Transverse colon (tissue), 4 donors: ENCODE measurements at places on chromosomes 16 and 17. TPM values are rescaled to one million over a fixed set of nuclear protein-coding genes. Genes with fewer than 3 reads are reported as not detected.

DNA sequence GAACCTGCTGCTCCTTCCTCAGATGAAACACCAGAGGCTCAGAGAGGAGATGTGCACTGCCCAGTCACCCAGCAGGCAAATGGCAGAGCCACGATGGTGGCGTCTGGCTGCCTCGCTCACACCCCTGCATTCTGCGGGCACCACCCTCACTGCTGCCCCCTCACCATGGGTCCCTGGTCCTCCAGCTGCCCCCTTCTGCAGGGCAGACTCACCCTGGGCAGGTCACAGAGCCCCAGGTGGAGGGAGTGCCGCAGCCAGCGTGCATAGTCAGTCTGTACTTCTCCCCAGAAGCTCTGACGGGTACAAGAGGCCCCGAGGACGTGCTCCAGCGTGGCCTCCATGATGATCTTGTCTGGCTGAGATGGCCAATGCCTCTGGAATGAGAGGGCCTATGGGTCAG is 52.9 kb downstream of the RMI2 start:
- DNase-seq, result no peak
- H3K27me3 ChIP-seq, result no peaks in the 10 kb centered on the region
- H3K27ac ChIP-seq, result no peak overlapping the region
- H3K4me3 ChIP-seq, result no peak overlapping the region
- no peaks in the 10 kb centered on the region for H3K4me1 ChIP-seq

The SSTR5 gene
- not detected for total RNA-seq

The NEUROD2 gene
- not detected for total RNA-seq

DNA sequence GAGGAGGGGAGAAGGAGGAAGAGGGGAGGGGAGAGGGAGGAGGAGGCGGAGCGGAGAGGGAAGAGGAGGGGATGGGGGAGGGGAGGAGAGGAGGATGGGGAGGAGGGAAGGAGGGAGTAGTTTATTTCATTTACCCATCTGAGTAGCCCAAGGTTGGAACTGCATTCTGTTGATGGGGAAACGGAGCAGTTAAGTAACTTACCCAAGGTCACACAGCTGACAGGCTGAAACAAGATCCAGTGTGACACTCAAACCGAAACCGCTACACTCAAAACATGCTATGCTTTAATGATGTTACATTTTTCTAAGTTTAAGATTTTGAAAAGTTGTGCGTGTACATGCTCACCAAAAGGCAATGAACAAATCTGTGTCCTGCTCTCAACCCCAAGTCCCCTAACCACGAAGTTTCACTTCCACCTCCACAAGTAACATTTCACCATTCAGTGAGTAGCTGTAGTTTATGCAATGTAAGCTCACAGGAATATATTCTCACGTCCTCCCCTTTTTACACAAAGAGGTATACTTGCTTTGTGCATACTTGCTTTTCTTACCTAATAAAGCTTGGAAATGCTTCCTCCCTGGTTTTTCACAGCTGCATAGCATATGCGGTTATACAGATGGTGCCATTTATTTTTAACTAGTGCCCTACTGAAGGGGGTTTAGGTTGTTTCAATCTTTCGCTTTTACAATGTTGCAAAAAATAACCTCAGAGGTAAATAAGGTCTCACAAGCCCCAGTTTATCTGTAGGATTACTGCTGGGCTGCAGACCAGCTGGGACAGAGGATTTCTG is 275.3 kb downstream of the PARN start:
- H3K4me3 ChIP-seq, result no peak overlapping the region
- H3K27me3 ChIP-seq, result no peaks in the 10 kb centered on the region
- no peak overlapping the region for H3K27ac ChIP-seq
- H3K4me1 ChIP-seq, result no peaks in the 10 kb centered on the region

The SCPEP1 gene
- total RNA-seq, result 26.6 TPM

DNA sequence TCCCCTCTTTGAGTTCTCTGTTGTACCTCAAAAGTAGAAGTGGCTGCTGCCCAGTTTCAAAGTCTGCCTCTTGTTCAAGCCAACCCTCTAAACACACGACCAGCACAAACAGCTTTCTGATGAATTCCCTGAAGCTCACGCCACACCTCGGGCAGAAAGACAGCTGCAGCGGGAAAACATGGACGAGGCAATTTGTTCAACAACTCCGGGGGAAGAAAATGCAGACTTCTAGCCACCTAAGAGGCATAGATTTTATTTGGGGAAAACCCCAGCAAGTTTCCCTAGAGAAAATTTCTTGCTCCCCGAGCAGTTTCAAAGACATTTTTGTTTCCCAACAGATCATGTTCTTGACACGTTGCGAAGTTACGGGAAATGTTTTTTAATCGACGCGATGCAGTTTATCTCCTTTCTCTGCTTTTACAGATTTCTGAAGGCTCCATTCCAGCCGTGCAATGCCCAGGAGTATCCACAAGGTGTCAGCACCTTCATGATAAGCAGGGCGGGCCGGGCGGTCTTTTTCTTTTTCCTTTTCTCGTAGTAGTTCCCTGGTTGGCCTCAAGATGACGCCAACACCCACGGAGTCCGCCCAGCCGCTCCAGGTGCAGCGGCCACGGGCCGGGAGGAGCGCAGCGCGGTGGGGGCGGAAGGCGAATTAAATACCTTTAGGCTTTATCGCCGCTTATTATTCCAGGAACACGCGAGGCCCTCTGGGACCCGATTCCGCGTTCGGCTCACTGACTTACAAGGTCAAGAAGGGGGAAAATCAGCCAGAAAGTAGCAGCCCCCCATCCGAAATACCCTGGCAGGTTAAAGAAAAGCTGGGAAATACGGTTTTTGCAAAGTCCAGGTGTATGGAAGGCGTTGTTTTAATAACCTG is 2.9 kb upstream of the FOXC2 start:
- peaks cover 14% of the 10 kb centered on the region for H3K4me1 ChIP-seq
- no peak overlapping the region for H3K4me3 ChIP-seq
- DNase-seq, result peak; percentile 91
- peaks cover 78% of the 10 kb centered on the region for H3K27me3 ChIP-seq
- no peaks in the 10 kb centered on the region for H3K36me3 ChIP-seq

The OR1F1 gene
- not detected for total RNA-seq

The NUP85 gene
- 13.1 TPM for total RNA-seq

DNA sequence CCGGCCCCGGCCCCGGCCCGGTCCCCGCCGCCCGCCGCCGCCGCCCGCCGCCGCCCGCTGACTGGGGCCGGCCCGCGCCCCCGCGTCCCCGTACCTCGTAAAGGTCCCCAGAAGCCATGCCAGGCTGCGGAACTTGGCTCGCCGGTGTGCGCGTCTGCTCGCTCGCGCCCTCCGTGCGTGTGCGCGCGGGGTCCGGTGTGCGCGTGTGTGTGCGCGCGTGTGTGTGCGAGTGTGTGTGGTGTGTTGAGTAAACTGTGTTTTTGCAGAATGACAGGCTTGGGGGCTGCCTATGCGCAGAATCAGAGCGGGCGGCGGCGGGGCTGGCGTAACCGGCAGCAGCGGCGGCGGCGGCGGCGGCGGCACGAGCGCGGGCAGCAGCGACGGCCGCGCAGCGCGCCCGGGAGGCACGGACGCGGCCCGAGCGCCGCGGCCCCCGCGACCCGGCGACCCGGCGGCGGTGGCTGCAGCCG is 307 bp downstream of the CDYL2 start:
- DNase-seq, result peak; percentile 34
- peak overlapping the region; percentile 59 for H3K4me3 ChIP-seq
- peak overlapping the region; percentile 51 for H3K27ac ChIP-seq
- H3K27me3 ChIP-seq, result no peaks in the 10 kb centered on the region
- H3K4me1 ChIP-seq, result peaks cover 10% of the 10 kb centered on the region

DNA sequence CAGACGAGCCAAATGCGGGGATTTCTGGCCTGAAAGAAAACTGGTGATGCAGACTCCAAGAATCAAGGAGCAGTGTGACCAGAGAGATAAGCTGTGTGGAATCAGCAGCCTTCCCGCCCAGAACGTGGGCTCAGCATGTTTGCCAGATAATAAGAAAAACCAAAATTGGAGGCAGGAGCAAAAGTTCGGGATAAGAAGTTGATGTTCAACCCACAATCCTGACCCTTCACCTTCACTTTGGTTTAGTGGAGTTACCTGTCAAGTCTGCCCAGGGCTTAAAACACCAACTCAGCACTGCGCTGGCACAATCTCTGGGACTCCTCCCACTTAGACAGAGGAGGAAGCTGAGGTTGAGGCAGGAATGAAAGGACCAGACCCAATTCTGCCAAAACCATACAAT is 3.1 kb downstream of the SLC43A2 start:
- peak overlapping the region; percentile 10 for H3K27ac ChIP-seq
- H3K36me3 ChIP-seq, result no peaks in the 10 kb centered on the region
- H3K4me3 ChIP-seq, result no peak overlapping the region
- DNase-seq, result no peak

DNA sequence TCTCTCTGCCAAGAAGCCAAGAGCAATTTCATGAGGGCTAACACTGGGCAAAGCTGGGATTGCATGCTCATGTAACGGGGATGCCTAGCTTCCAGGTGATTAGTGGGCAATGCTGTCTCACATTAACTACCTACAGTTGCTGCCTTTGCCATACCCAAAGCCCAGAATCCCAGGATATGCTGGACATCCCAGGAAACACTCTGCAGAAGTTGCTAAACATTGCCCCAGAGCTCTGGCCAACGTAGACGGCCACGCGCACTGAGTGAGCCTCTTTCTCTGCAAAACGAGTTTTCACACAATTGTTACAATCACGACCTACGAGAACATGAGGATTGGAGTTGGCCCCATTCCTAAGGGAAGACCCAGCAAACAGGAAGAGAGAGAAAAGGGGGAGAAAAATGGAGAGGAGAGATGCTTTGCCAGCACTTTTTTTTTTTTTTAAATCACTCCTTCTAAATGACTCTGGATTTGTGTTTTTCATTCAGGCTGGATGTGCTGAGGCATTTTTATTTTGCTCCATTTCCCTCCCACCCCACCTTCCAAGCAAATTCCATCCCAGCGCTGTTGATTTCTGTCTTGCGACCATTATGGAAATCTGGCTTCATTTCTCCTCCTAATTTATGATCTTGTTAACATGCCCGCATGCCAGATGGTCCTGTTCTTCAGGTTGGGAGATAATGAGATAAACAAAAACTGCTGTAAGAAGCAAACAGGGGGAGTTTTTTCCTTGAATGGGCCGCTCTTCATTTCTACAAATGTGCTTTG is 112.8 kb upstream of the DNAH9 start:
- H3K36me3 ChIP-seq, result no peaks in the 10 kb centered on the region
- no peak overlapping the region for H3K4me3 ChIP-seq
- no peaks in the 10 kb centered on the region for H3K27me3 ChIP-seq

The ACSM5 gene
- total RNA-seq, result 1.5 TPM

DNA sequence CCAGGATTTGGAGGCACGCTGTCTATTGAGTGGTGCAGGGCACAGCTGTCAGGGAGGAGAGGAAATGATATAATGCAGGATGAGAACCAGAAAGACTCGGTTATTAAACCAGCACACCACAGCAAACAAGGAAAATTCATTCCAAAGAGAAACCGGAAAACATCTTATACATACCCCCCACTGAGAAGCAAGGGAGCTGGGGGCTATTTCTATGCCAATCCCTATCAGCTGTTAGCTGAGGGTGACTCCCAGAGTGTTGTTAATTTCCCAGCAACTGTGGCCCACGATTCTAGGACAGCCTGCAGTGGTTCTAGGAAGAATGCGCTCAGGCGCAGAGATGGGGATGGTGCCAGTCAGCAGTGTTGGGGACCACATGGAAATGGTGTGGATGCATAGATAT is 467.3 kb downstream of the PMP22 start:
- peaks cover 4% of the 10 kb centered on the region for H3K27me3 ChIP-seq
- H3K27ac ChIP-seq, result no peak overlapping the region
- no peaks in the 10 kb centered on the region for H3K36me3 ChIP-seq
- H3K4me1 ChIP-seq, result no peaks in the 10 kb centered on the region

GRCh38 chr17:8776881-8777280 is 18.5 kb upstream of the SPDYE4 start:
- no peak overlapping the region for H3K27ac ChIP-seq
- no peaks in the 10 kb centered on the region for H3K36me3 ChIP-seq
- no peak for DNase-seq
- no peak overlapping the region for H3K4me3 ChIP-seq

DNA sequence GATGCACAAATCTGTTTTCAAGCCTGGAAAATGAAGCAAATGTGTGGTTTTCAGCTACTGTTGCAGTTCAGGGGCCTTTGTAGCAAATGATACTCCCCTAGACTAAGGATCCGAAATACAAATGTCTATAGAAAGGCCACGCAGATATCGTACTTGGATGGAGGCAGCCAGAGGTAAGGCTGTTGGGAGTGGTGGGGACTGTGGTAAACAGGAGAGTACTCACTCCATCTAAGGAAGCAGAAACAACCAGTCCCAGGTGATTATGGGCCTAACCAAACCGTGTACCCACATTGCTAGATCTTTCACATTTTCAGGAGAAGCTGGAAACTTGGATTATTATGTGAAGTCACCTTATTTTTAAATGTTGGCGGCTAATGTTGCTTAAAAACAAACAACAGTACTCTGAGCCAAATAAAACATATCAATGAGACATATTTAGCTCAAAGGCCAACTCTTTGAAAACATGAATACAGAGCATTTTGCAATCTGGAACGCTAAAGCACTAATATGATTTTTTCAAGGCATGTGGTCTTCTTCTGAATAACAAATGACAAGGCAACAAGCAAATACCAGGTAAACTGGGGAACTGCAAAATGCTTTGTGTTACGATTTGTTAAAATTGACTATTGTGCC is 110.1 kb downstream of the YPEL2 start:
- no peaks in the 10 kb centered on the region for H3K4me1 ChIP-seq
- H3K27ac ChIP-seq, result peak overlapping the region; percentile 46
- H3K4me3 ChIP-seq, result no peak overlapping the region
- H3K36me3 ChIP-seq, result no peaks in the 10 kb centered on the region
- no peaks in the 10 kb centered on the region for H3K27me3 ChIP-seq

- H3K4me1 ChIP-seq, result peaks cover 19% of the 10 kb centered on the region
- no peaks in the 10 kb centered on the region for H3K36me3 ChIP-seq
- H3K27me3 ChIP-seq, result no peaks in the 10 kb centered on the region
- H3K4me3 ChIP-seq, result no peak overlapping the region
- no peak for DNase-seq
Measured at GRCh38 chr17:1168533-1169220, 11.1 kb downstream of the ABR start.

GRCh38 chr17:31371511-31372097 is 19.9 kb upstream of the RAB11FIP4 start:
- no peak overlapping the region for H3K4me3 ChIP-seq
- H3K27ac ChIP-seq, result no peak overlapping the region
- DNase-seq, result no peak

- peaks cover 48% of the 10 kb centered on the region for H3K4me1 ChIP-seq
- H3K27ac ChIP-seq, result peak overlapping the region; percentile 42
- no peaks in the 10 kb centered on the region for H3K27me3 ChIP-seq
- no peaks in the 10 kb centered on the region for H3K36me3 ChIP-seq
- DNase-seq, result peak; percentile 41
- H3K4me3 ChIP-seq, result no peak overlapping the region
Measured at GRCh38 chr16:67181346-67181745, 2.4 kb downstream of the MATCAP1 start.

GRCh38 chr17:43803758-43804157 is 23.5 kb downstream of the CFAP97D1 start:
- no peak for DNase-seq
- no peaks in the 10 kb centered on the region for H3K4me1 ChIP-seq
- no peak overlapping the region for H3K27ac ChIP-seq
- no peaks in the 10 kb centered on the region for H3K27me3 ChIP-seq
- H3K4me3 ChIP-seq, result no peak overlapping the region
